ENCODE measurements at places on chromosomes 6 and 20. TPM values are rescaled to one million over a fixed set of nuclear protein-coding genes. Genes with fewer than 3 reads are reported as not detected.

DNA sequence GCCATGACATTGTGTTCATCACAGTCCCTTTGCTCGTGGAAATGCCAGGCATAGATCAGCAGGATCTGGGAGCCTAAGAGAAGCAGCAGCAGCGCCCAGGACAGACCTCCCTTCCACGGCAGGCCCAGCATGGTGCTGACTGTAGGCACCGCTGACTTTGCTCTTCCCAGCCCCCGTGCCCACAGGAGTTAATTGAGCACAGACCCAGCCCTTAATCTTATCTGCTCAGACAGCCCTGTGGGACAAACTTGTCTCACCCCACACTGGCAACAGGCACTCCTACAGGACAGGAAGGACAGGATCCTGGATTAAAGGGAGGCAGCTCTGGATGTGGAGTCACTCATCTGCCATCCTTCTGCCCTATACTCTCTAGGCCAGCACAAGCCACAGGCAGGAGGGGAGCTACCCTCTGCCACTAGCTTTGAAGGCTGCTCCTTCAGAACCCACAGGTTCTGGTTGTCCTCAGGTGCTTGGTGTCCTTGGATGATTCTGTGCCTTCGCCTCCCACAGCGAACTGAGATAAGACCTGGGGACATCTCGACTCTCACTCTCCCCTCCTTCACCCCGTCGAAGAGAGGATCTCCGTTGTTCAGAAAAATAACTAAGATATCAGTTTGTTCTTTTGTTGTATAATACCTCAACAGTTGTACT is at the start of gene CST9L:
TSS of gene CST9L (minus strand) at position 165 of the 651 bp plus-strand sequence. CDS start at position 131, 34 bp downstream.
- no peak for DNase-seq

SLPI gene
- total RNA-seq: 137 TPM

TASP1 gene
- 12.8 TPM for total RNA-seq

GRCh38 chr6:55839080-55839479 is 36.3 kb downstream of the BMP5 start:
- DNase-seq: no peak

GRCh38 chr6:42239333-42239732 is 21.7 kb upstream of the MRPS10 start:
- DNase-seq: no peak

DNA sequence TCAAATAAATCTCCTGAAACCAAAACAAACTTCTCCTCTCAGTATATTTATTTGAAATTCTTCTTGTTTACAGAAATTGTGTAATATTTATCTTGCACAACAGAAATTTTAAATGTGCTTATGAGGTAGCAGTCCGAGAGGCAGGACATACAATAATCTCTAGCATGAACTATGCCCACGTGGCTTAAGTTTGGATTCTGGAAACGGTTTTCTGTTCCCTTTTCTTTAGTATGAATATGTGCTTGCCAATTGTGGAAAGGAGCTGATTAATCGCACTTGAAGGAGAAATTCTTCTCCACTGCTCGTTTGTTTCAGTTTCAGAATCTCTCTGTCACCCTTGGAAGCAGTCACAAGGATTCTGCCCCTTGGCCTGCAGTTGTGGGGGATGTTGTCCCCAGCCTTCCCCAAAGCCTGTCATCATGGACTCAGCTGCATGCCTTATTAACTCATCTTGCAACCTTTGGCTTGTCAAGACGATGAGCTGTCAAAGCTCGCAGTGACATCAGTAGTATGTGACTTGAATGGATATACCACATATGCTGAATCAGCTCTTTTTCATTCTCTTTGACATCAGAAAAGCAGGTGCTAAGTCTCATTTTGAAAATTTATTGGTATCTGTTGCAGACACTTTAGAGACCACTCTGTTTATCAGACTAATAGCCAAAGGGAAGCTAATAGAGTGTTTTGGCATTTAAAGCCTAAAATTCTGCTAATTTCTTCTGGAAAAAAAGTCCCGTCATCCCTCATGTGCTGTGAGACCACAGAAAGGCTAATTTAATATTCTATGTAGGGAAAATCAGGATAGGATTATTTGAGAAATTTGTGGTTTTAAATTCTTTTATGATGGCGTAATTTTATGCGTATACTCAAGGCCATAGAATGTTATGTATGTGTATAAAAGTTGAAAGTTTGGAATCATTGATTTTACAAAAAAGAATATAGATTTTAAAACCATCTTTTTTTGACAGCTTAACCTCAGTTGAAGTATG is 186.8 kb downstream of the ARID1B start:
- DNase-seq: no peak

C2 gene
- total RNA-seq: 30.6 TPM

- DNase-seq: no peak
Measured at GRCh38 chr6:88480816-88481215, 314.7 kb upstream of the CNR1 start.

ASIP gene
- total RNA-seq: not detected

HCK gene
- total RNA-seq: 52.5 TPM

B3GAT2 gene
- 0.12 TPM for total RNA-seq

DNA sequence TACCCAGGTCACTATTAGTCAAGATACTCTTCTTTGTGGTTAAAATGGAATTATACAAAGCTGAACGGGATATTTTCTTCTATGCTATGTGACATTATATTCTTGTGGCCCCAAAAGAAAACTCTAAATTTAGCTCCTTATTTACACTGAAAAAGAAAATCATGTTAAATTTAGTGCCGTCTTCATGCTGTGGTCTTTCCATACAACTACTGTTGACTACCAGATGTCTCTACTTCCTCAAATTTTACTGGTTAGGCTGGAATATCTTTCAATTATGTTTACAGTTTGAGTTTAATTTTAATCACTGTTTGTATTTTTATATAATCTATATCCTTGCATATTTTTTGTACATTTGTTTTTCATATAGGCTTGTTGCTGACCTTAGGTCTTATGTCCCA is 95.6 kb upstream of the FOXO3 start:
- DNase-seq: no peak

DNA sequence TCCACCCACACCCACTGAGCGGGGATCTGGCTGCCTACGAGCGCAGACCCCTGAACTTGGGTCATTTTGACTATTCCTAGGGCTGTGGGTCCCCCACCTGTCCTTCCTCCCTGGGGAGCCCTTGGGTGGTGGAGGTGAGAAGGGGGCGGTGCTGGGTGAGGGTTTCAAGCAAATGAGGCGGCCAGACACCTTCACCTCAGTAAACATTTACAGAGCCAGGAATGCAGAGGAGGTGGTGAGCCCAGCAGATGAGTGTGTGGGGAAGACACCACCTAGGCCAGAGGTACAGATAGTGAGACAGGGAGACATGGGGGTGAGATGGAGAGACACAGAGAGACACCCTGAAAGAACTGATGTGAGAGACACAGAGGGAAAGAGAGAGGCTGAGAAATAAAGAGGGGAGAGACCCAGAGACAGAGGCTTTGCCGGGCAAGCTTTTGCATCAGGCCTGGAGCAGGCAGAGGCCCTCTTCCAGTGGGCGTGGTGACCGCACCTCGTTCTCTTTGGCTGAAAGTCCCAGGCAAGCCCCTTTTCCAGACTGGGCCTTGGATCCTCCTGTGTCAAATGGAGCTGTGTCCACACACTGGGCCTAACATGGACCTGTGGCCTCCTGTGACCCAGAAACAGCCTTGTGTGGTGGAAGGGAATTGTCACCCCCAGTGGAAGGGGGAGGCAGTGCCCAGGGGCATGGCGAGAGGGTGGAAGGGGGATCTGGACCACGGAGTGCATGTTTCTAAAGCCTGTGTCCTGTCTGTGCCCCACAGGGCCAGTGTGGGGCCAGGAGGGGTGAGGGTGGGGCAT is 29.7 kb downstream of the CEBPB start:
- no peak for DNase-seq

All from omental fat pad (tissue), 4 donors.